CD4-positive, alpha-beta T cell treated with Interleukin-17A for 4 hours (primary cell): ENCODE measurements at places on chromosomes 16 and 17.

DNA sequence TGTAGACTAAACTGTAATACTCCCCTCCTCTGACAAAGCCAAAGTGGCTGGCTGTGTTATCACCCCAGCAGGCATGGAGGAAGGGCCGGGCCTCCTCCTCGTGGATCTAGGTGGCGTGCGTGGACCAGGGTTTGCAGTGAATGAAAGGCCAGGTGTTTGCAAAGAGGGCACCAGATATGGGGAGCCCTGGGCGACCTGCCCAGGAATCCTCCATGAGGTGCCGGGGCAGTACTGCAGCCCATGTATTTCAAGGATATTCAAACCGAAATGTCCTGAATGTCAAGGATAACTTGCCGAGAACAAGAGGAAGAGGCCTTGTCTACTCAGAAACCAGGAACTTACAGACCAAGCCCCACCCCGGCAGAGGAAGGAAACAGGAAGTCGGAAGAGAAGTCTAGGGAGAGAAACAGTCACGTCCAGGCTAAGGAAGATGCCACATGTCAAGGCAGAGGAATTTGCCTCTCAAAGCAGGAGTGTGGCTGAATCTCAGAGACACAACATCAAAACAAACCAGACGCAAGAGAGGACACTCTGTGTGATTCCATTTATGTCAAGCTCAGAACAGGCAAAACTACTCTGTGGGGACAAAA is 13.7 kb upstream of the OSGIN1 start:
- no peak for DNase-seq

- no peak for DNase-seq
Measured at GRCh38 chr17:9004132-9004960, 17.0 kb upstream of the NTN1 start.

- DNase-seq, result no peak
Measured at GRCh38 chr17:61318684-61319098, 81.0 kb upstream of the TBX2 start.

GRCh38 chr16:76653390-76654026 is 376.3 kb downstream of the CNTNAP4 start:
- no peak for DNase-seq

GRCh38 chr16:48332978-48333377 is 52.2 kb downstream of the SIAH1 start:
- no peak for DNase-seq

GRCh38 chr16:3787924-3788661 is 70.8 kb upstream of the TRAP1 start:
- DNase-seq, result no peak

DNA sequence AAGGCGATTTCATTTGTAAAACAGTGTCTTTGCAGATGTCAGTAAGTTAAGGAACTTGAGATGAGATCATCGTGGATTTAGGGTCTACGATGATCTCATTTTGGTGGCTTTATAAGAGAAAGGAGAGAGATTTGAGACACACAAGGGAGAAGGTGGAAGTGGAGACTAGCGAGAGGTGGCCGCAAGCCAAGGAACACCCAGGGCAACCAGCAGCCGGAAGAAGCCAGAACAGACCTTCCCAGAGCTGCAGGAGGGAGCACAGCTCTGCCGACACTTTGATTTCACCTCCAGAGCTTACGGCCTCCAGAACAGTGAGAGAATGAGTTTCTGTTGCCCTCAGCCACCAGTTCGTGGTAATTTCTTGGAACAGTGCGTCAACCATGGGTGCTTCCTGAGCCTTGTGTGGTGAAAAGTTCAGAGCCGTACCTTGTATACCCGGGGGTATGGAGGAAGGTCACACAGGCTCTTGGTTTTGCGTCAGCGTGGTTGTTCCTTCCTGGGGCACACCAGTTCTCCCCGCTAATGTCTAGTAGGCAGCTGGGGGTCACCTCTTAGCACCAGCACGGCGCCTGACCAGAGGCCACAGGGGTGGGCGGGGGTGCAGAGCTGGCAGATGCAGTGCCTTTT is 12.9 kb upstream of the SEC14L1 start:
- peak; percentile 66 for DNase-seq

DNA sequence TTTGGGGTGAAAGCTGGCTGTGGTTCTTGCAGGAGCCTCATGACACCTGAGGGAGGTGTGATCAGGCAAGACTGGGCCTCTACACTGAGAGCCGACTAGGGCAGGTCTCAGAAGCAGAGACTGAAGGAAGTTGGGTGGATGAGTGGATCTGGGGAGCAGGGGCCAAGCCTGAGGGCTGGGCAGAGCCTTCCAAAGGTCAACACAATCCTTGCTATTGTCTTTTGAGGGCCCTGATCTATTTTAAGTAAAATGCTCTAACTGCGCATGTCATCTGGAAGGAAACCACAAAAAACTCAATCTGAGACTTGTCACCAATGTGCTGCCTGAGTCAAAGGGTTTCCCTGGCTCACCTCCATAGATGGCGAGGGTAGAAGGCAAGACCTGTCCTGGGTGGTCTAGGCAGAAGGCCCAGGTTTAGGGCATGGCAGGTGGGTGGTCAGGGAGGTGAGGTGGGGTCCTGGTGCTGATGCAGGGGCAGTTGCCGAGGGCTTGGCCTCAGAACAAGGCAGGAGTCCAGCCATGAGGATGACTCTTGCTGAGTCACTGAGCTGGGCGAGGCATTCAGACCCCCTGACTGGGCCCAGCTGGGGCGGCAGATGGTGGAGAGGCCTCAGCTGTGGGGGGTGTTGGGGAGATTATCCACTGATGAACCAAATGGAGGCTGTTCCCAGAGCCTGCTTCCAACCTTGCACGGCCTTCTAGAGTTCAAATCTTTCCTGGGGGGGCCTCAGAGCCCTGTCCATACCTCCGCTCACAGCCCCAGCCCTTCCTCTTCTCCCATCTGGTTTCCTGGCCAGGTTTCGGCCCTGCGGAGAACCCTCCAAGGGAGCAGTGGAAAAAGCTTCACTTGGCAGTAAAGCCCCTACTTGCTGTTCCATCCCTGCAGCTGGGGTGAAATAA is 5.1 kb downstream of the MVP start:
- peak; percentile 55 for DNase-seq

DNA sequence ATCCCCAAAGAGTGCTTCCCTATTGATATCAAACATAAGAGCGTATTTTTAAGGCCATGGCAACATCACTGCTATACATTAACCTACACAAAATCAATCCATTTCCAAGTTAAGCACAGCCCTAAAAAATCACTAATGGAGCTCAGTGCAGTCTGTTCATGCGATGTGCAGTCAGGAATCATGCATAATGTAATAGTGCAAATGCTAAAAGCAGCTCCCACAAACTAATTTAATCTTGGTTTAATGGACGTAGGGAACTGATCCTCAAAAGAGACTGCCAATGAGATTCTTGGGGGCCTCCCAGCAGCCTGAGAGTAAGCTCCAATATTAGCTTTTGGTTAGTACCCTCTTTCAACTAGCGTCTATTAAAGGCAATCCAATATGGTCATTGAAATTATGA is 245.9 kb downstream of the TOX3 start:
- DNase-seq, result no peak

- no peak for DNase-seq
Measured at GRCh38 chr17:10018461-10018891, 113.4 kb upstream of the RCVRN start.

GRCh38 chr16:51276336-51276735 is 125.3 kb upstream of the SALL1 start:
- DNase-seq, result no peak

GRCh38 chr17:66340720-66341119 is 38.3 kb downstream of the PRKCA start:
- no peak for DNase-seq

- DNase-seq, result peak; percentile 72
Measured at GRCh38 chr17:82228278-82228841, 482 bp upstream of the SLC16A3 start.

DNA sequence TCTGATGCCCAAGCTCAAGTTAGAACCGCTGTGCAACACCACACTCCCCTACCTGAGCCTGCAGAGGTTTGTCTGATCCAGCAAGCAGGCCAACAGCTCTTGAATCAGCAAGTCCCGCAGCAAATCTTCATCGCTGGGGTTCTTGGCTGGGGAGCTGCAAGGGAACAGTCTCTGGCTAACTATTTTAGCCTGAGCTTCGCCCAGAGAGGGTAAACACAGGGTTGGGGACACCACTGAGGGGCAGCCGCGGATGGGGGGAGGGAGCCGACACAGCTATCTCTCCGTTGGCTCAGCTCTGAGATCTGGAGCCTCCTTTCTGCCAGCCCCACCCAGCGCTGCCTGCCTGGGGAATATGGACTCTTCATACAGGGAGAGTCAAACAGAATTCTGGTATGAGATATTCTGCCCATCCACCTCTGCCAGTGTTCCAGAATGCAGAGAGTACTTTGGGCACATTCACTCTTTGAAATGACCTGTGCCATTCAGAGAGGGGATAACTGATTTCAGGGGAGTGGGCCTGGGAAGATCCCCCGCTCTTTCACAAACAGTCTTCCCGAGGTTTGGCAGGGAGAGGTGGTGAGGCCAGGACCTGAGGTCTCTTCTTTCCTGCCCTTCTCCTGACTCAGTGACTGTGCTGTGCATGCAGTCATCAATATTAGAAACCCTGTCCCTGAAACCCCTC is 7.4 kb downstream of the GIP start:
- DNase-seq, result no peak

DNA sequence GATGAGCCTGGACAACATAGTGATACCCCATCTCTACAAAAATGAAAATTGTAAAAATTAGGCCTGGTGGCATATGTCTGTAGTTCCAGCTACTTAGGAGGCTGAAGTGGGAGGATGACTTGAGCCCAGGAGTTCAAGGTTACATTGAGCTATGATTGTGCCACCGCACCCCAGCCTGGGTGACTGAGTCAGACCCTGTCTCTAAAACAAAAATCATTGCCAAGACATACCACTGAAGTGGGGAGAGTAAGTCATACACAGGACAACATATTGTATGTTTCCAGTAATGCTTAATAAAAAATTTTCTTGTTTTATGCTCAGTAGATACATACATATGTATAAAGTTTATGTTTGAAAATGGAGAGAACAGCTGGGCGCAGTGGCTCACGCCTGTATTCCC is 39.2 kb downstream of the NDE1 start:
- DNase-seq, result no peak

DNA sequence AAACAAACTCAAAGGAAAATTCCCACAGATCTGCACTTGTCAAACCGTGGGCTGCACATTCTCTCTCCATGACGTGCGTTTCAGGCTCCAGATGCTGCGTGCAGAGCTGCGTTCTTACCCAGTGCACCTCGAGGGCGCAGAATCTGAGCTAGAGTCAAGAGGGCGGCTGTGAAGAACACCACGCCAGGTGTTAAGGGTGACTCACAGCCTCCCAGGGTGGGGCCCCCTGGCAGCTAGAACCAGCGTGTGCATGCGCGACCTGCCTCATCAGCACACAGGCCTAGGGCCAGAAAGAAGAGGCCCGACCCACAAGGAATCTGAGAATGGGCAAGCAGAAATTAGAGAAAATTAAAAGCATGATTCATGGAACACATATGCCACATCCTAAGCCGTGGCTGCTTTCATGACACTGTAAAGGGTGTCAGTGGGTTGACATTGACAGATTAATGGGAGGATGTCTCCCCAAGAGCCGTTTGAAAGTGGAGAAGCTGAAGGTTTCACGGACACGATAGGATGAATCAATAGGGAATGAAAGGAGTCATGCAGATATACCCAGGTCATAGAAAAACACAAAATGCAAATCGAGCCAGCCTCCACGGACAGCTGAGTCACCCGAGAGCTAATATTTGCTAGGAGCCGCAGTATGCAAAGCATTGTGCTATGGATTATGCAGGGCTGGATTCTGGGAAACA is 29.0 kb downstream of the MARCHF10 start:
- DNase-seq, result no peak

- DNase-seq, result no peak
Measured at GRCh38 chr16:60686824-60687223, 1349.4 kb downstream of the CDH8 start.

DNA sequence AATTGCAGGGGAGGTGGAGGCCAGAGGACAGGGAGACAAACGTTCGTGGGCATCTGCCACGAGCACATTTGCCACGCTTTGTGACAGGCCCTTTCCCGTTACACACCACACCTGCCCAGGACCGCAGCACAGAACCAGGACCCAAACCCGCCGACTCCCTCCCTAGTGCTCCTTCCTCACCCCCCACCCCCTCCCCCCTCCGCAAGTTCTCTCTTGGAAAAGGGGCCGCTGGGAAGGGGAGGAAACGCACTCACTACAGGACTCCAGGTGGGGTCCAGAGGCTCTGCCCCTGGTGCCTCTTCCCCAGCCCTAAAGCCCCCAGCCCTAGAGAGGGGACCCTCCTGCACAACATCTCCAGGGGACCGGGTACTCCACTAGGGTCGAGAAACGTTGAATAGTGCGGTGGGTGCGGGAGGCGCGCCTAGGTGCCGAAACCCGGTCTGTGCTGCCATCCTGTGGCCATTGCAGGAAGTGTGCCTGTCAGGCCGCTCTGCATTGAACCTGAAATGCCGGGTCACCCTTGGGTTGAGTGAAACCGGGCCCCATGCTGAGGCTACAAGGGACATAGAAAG is 21.9 kb upstream of the EIF1 start:
- peak; percentile 92 for DNase-seq

GRCh38 chr17:57260325-57261083 is 4.2 kb downstream of the MSI2 start:
- no peak for DNase-seq

DNA sequence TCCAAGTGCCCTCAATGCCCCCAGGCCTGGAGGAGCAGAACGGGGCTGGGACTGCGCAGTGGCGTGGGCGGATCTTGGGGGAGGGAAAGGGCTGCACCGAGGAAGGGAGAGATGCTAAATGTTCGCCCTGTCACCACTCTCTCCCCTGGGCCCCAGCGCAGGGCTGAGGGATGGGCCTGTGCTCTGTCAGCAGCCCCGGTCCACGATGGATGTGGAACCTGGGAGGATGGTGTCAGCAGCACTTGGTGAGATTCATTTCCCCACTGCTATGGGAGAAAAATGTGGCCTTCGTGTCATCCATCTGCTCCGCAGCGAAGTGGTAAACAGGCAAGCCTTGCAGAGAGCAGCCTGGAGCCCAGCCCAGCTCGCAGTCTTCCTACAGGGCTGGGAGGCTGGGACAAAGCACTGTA is 72.0 kb downstream of the TMEM132E start:
- DNase-seq, result no peak

GRCh38 chr16:85554114-85554888 is 58.8 kb upstream of the GSE1 start:
- DNase-seq, result peak; percentile 69

GRCh38 chr17:80032614-80033171 is 3.0 kb downstream of the TBC1D16 start:
- no peak for DNase-seq

GRCh38 chr16:88389621-88390160 is 6.9 kb downstream of the ZNF469 start:
- DNase-seq, result no peak

GRCh38 chr17:74417178-74418045 is 14.5 kb upstream of the GPRC5C start:
- DNase-seq, result no peak

DNA sequence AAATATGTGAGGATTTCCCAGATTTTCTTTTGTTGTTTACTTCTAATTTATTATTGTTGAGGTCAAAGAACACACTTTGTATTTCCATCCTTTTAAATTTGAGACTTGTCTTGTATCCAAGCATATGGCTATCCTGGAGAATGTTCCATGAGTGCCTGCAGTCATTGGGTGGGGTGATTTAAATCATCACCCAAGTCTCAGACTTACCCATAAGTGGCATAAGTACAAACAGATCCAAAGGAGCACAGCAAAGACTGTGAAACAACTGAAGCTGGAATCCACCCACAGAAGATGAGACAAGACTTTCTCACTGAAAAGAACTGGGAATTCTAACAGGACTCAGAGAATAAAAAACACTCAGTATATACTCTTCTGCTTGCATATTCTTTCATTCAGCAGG is 239.9 kb downstream of the CEP112 start:
- DNase-seq, result no peak

GRCh38 chr16:49112754-49113153 is 168.9 kb downstream of the CBLN1 start:
- no peak for DNase-seq

GRCh38 chr16:59385491-59385890 is 651.4 kb upstream of the GOT2 start:
- no peak for DNase-seq
